ENCODE measurements at places on chromosomes 2 and 18.

DNA sequence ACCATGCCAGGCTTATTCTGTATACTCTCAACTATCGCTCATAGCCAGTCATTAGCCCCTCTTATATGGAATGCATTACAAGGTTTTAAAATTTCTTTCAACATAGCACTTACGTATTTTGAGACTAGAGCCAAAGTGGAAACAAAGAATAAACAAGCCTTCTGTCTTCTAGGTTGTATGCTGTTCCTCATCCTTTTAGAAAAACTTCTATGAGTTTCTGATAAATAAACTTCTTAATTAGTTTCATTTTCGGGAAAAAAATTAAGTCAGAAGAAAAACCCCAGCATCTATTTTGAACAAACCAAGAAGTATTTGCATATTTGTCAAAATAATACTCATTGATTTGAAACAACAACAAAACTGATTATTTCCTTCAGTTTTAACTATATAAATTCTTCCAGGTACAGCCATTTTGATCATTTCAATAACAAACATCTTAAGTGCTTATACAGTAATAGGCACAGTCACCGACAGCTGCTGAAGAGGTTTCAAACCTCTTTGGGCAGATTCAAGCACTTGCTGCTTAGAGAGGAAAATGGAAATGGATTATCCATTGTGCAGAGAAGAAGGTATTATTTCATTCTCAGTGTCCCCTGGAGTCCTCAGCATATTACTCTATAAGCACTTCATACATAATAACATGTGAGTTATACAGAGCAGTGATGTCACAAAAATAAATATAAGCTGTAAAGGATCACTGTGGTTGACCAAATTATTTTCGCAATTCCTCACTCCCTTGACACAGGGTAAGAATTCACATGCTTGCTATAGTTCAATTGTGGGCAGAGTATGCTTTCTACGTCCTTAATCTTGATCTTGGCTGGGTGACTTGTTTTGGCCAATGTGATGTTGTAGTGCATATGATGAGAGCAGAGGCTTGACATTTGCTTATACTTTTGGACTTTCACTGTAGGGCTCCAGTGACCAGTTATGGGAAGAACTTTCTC lies 833.8 kb downstream of the TRIB2 start:
- no peak for DNase-seq

GRCh38 chr2:58992062-58992706 lies 751.1 kb upstream of the FANCL start:
- no peak for DNase-seq

- peak; percentile 60 for DNase-seq
Measured at GRCh38 chr2:201414099-201415023, 36.9 kb downstream of the TRAK2 start.

DNA sequence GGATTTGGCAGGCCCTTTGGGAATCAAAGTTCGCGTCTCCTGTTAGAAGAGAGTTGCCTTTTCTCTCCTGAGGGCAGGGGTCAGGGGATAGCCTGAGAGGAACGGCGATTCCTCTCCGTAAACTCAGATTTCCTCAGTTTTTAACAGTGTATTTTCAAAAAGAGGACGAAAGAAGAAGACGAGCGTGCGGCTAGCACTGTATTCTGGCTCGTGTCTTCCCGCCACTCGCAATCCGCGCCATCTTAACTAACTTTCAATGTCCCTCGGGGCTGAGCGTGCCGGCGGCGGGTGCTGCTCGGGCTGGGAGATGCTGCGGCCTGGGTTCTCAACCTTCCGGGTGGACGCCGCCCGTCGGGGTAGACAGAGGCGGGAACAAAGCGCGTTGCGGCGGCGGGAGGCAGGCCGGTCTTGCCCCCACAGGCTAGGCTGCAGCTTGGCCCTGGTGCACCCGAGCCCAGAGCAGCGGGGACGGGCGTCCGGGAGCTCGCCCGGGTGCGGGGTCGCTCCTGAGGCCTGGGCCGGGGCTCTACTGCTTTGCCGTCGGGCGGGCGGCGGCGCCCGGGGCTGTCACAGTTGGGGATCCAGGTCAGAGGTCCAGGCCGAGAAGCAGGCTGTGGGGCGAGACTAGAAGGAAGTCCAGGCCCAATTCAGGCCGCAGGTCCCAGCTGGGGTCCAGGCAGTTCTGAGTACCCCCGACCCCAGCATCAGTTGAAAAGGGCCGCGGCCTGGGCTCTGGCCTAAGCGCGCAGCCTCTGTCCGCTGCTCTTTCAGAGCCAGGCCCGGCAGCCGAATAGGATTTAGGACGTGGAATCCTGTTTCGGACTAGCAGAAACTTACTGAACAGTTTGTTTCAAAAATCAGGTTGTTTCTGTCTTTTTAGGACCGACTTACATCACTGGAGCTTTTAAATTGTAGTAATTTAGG lies 11.8 kb downstream of the TBR1 start:
- no peak for DNase-seq

GRCh38 chr2:214019229-214019972 lies 391.5 kb upstream of the VWC2L start:
- DNase-seq = no peak

GRCh38 chr18:58599106-58599505 lies 29.8 kb downstream of the ALPK2 start:
- no peak for DNase-seq

GRCh38 chr2:85310330-85310729 lies 17.5 kb downstream of the TGOLN2 start:
- no peak for DNase-seq

DNA sequence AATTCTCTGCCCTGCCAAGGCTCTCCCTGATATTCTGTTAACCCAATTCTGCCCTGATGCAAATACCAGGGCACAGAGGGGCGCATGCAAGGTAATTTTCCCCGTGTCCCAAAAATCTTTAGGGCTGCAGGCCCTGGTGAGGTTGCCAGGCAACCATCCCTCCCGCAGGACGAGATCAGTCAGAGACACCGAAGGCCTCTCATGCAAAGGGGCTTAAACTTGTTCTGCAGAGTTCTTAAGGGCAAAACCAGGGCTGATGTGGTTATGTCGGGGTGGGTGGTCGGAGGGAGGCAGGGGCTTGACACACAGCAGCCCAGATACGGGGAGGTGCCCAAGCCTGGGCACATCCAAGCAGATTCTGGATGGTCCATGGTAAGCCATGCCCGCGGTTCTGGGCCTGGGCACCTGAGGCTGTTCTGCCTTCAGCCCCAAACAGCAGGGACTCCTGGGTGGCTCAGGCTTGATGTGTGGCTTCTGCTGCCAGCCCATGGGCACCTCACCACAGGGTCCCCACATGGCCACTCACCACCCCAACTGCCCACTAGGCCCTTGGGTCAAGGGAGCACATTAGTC lies 27.2 kb downstream of the STEAP3 start:
- DNase-seq = no peak

DNA sequence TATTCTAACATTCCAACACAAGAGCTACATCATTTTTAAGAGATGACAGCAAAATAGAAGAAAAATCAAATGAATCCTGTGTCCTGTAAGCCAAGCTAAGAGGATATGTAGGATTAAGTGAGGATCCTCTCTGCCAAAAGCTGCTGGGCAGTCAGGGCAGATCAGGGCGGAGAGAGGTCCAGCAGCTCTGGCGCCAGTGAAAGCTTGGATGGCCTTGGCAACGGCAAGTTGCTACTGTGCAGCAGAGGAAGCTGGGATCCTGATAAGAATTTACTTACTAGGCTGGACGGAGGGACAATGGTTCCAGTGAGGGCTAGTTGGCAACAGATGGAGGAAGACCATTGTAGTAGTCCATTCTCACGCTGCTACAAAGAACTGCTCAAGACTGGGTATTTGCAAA lies 391.5 kb downstream of the XIRP2 start:
- DNase-seq = no peak

GRCh38 chr2:128549646-128550260 lies 231.1 kb upstream of the HS6ST1 start:
- no peak for DNase-seq

GRCh38 chr2:227462462-227462951 lies 9.4 kb upstream of the AGFG1 start:
- DNase-seq = peak; percentile 66

DNA sequence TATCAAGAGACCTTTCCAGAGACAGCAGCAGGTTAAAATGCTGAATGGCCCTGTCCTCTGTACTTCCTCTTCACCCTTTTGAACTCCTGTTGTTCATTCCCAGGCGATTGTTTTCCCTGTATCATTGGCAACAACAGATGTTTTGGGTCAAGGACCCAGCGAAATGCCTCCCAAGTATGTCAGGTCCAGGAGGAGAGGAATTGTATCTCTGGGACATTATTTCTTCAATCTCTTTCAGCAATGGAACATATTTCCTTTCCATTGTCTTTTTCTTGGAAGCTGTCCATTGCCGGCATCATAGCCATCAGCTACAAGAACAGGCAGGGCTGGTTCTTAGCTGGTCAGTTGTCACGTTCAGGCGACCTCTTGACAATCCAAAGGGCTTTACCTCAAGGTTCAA lies 76.2 kb downstream of the NRP2 start:
- no peak for DNase-seq

- no peak for DNase-seq
Measured at GRCh38 chr18:11861583-11862288, 10.5 kb downstream of the CHMP1B start.

GRCh38 chr2:223920109-223920508 lies 25.0 kb downstream of the WDFY1 start:
- no peak for DNase-seq

DNA sequence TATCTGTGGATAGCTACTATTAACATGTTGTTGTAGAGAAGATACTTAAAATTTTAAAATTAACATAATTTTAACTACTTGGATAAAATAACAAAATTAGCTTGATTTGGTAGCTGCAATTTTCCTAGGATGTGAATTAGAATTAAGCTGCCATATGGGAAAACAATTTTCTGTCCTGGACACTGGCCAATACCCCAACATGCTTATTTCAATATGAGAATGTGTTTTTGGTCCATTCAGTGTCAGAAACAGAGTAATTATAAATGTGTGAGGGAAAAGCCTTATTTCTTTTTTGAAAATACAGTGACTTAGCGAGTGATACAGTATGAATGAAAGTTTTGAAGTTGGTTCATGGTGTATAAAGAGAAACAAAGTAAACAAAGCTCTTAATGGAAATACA lies 948.3 kb upstream of the GYPC start:
- no peak for DNase-seq

GRCh38 chr2:15527074-15527739 lies 33.9 kb downstream of the NBAS start:
- DNase-seq = no peak

DNA sequence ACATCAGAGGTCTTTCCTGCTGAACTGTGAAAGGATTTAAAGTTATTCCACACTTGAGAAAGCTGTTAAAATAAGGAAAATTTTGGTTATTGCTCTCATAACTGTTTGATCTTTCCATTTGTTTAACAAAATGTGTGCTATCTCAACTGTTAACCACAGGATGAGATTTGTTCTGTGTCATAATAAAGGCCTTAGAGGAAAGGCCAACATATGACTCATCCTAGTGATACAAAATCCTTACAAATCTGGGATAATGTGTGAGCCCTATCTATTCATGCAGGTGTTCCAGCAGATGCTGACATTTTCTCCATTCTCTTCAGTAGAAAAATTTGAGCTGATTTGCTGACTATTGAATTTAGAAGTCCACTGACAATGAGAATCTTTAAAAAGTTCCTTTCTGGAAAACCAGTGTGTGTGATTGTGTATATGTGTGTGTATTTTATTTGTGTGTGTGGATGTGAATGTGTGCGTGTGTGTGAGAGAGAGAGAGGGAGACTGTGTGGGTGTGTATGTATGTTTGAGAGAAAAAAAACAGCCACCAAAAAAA lies 1111.9 kb upstream of the GYPC start:
- DNase-seq = no peak

- no peak for DNase-seq
Measured at GRCh38 chr2:134248913-134249312, 5.0 kb upstream of the MGAT5 start.

- no peak for DNase-seq
Measured at GRCh38 chr2:177118636-177119035, 94.0 kb upstream of the HNRNPA3 start.

Data from activated CD4-positive, alpha-beta T cell treated with anti-CD3 and anti-CD28 coated beads, Interleukin-2, Interleukin-4, amounts not matched to agents 100 ng/mL and 50 ng/mL, durations not matched to agents 16 hours and 8 hours (primary cell).